ENCODE measurements at places on chromosomes 12 and 14. TPM values are rescaled to one million over a fixed set of nuclear protein-coding genes. Genes with fewer than 3 reads are reported as not detected.

- no peaks in the 10 kb centered on the region for H3K4me1 ChIP-seq
- H3K27ac ChIP-seq, result no peak overlapping the region
- DNase-seq, result no peak
- no peaks in the 10 kb centered on the region for H3K36me3 ChIP-seq
- no peaks in the 10 kb centered on the region for H3K27me3 ChIP-seq
- no peak overlapping the region for H3K4me3 ChIP-seq
Measured at GRCh38 chr12:131460520-131460919, 250.4 kb upstream of the SFSWAP start.

DNA sequence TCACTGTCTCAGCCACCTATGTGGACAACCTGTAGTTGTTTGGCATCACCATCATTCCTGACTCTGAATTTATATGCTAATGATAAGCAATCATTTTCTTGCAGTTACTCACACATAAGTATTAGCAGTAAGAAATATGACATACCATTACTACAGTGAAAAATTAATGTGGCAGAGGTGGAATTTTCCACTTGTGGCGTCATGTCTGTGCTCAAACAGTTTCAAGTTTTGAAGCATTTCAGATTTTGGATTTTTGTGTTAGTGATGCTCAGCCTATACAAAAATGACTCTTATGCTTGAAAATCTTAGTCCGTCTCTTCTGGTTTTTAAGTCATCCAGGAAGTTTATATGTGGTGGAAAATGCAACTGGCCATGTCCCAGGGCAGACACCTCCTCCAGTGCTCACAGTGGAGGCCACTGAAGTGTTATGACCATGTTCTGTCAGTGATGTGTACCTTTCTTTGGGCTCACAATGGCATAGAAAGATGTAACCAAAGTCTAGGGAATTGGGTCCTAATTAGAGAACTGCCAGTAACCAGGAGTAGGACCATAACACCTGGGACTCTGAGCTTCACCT is 220.6 kb downstream of the SYT1 start:
- no peaks in the 10 kb centered on the region for H3K4me1 ChIP-seq
- H3K36me3 ChIP-seq, result no peaks in the 10 kb centered on the region
- H3K27me3 ChIP-seq, result no peaks in the 10 kb centered on the region
- H3K27ac ChIP-seq, result no peak overlapping the region
- no peak for DNase-seq

DNA sequence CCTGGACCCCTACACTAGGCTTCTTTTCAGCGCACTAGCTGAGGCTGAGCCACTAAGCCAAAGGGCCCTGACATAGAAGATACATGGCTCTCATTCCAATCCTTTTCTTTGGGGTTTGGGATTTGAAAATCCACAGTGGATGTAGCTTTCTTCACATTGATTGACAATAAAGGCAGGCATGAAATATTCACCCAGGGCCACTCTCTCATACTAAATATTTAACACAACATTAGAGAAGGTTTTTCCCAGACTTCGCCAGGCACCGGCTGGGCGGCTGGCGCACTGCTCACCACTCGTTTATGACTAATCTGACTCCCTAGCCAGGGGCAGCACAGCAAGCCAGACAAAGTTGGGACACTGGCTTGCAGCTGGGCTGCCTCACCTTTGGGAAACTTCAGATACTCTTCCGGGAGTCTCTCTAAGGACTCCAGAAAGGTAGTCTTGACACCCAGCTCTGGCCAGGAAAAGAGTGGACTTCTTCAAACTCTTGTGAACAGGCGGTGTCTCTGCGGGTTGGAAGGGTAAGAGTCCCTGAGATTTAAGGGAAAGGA is 699 bp upstream of the HOXC11 start:
- H3K4me1 ChIP-seq, result no peaks in the 10 kb centered on the region
- no peaks in the 10 kb centered on the region for H3K36me3 ChIP-seq
- H3K4me3 ChIP-seq, result no peak overlapping the region
- H3K27ac ChIP-seq, result no peak overlapping the region
- H3K27me3 ChIP-seq, result peaks cover 27% of the 10 kb centered on the region

PZP gene
- total RNA-seq, result not detected
